ENCODE measurements at places on chromosomes 12 and 14.
A peak's percentile ranks its signal among the peaks of the same experiment; 100 is the strongest.

- no peak for DNase-seq
These were observed 566.9 kb downstream of the NRXN3 start for GRCh38 chr14:78737116-78737515.

DNA sequence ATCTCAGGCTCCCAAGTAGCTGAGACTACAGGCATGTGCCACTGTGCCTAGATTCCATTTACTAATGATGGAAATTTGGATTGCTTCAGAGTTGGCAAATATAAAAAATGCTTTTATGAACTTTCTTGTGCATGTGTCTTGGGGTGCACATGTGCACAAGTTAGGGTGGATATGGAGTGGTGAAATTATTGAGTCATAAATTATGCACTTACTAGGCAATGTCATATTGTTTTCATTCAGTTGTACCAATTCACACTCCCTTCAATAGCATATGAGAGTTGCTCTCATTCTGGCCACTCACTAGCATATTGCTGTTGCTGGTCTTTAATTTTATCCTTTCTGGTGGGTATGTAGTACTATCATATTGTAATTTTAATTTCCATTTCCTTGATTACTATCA, 45.7 kb upstream of the KRAS start:
- no peak for DNase-seq

GRCh38 chr14:20441461-20441860, 5.5 kb upstream of the KLHL33 start:
- DNase-seq, result no peak

- DNase-seq, result peak; percentile 39
These were observed 3.0 kb downstream of the ADGRD1 start for GRCh38 chr12:130956456-130957303.

- no peak for DNase-seq
These were observed 144.0 kb upstream of the KRR1 start for GRCh38 chr12:75655315-75655806.

DNA sequence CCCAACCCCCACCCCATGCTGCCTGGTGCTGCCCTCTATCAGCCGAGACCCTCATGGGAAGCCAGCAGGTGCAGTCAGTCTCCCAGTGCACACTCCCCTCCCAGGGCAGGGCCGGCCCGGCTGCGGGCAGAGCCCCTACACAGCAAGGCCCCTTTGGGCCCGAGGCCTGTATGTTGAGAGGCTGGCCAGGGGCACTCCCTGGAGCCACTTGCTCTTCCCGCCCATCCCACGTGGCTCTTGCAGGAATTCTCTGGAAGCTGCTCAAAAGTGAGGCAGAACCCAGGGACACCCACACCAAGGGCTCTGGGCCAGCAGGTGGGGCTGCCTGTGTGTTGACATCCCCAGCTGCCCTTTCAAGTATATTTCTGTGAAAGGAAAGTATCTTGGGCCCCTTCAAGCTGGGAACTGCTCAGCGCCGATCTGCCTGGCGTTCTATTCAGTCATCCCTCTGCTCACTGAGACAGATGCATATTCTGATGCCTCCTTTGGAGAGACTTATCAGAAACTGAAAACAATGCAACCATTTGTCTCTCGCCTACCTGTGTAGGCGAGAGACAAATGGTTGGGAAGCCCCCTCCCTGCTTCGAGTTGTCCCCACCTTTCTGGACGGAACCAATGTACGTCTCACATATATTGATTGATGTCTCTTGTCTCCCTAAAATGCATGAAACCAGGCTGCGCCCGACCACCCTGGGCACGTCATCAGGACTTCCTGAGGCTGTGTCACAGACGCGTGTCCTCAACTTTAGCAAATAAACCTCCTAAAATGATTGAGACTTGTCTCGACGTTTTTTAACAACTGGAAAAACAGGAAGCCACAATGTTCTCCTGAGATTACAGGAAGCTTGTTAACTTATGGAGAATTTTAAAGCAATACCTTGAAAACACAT, 6.0 kb downstream of the GPR132 start:
- peak; percentile 90 for DNase-seq

- no peak for DNase-seq
These were observed 1505.3 kb downstream of the AACS start for GRCh38 chr12:126570566-126570965.

GRCh38 chr14:56135001-56135400, 16.8 kb downstream of the PELI2 start:
- no peak for DNase-seq

DNA sequence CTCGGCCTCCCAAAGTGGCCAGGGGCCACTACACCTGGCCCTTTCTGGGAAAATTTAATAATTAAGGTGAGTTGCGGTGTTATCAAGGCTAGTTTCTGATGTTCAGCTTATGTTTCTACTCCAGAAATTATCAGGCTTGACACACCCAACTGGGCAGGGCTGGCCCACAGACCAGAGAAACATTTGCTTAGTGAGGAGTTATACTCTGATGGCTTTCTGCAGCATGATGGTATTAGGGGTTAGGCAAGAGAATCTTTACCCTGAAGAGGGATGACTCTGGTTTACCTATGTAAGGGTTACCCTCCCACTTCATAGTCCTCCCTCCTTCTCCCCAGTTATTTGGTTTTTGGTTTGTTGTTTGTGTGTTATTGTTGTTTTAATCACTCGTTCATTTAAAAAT, 24.5 kb upstream of the HECTD1 start:
- DNase-seq, result no peak

DNA sequence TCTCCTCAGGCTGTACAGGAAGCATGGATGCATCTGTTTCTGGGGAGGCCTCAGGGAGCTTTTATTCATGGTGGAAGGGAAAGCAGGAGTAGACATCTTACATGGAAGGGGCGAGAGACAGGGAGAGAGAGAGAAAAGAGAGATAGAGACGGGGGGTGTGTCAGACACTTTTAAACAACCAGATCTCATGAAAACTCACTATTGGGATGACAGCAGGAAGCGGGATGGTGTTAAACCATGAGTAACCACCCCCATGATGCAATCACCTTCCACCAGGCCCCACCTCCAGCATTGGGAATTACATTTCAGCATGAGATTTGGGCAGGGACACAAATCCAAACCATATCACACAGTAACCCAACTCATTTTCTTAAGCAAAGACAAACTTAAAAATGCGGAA, 110.0 kb upstream of the EEA1 start:
- no peak for DNase-seq

DNA sequence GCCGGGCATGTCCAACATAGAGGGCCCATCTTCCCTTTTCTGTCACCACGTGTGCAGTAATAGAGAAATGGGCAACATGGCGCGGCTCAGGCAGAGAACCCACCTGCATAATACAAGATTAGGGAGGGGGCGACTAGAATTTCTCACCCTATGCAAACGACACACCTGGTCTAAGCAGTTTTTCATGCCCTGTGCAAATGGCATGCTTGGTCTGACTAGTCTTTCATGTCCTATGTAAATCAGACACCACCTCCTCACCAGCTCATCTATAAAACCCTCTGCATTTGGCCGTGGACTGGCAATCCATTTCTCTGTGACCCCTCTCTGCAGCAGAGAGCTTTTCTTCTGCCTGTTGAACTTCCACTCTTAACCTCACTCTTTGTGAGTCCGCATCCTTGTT, 180.2 kb upstream of the PZP start:
- DNase-seq, result no peak

- DNase-seq, result no peak
These were observed 172.2 kb downstream of the SNAPC1 start for GRCh38 chr14:61934385-61934784.

GRCh38 chr12:47851303-47851952, 31.7 kb upstream of the HDAC7 start:
- no peak for DNase-seq

- peak; percentile 25 for DNase-seq
These were observed 5.8 kb downstream of the NID2 start for GRCh38 chr14:52063052-52063462.

DNA sequence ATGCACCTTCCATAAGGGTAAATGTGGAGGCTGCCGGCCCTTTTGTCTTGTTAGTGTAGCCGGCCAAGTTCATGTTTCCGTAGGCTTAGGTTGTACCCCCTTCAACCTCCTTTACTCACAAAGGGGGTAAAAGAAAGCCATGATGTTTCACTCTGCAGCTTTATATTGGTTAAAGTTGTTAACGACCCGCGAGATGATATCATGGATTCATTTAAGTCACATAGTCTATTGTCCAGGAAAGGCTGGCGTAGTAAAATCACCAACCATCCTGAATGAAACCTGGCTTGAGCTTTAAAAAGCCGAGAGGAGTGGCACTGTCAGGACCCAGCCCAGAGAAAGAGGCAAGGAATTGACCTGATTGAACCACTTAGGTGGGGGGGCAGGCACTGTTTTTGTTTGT, 1.3 kb downstream of the UNG start:
- DNase-seq, result peak; percentile 24

DNA sequence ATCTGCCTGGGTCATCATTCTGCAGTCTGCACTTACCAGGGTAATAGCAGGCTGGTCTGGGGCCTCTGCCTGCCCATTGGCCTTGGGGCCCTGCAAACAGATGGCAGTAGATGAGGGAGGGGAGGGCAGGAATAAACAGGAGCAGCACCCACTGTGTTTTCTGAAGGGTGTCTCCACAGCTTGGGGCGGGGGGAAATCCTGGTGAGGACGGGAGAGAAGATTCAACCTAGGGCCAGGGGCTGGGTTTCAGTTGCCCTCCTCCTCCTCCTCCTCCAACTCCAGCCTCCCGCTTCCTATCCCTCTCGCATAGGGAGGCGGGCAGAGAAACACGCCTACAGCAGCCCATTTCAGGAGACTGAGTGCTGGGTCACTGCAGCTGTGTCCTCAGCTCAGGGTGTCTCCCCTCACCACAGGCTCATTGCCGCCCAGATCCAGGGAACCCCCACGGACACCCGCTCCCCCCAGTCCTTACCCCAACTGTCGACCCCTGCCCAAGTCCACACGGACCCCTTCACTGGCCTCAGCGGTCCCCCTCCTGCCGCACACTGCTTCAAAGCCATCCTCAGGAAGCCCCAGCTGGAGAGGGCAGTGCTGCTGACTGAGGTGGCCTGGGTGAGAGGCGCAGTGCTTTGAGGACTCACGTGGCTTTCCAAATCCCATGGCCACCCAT, 9.1 kb upstream of the KRT80 start:
- peak; percentile 74 for DNase-seq

GRCh38 chr12:98745578-98746391, 100.7 kb downstream of the APAF1 start:
- peak; percentile 48 for DNase-seq

GRCh38 chr12:71799106-71799505, 40.5 kb upstream of the TBC1D15 start:
- DNase-seq, result no peak

DNA sequence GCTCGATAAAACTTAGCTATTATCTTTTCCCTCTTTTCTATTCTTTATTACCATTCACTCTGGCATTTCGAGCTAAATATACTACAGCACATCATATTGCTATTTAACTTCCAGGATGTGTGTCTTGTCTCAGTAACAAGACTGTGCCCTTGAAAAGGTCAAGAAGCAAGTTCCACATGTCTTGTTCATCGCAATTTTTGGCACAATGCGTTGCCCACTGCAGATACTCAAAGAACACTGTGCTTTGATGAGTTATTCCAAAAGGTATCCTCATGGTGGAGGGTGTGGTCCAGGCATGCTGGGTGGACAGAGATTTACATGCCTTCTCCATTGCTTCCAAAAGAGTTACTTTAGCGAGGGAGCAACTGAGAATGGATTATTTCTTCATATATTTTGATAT, 6.6 kb downstream of the E2F7 start:
- DNase-seq, result no peak

- no peak for DNase-seq
These were observed 32.0 kb downstream of the ARF6 start for GRCh38 chr14:49924852-49925251.

DNA sequence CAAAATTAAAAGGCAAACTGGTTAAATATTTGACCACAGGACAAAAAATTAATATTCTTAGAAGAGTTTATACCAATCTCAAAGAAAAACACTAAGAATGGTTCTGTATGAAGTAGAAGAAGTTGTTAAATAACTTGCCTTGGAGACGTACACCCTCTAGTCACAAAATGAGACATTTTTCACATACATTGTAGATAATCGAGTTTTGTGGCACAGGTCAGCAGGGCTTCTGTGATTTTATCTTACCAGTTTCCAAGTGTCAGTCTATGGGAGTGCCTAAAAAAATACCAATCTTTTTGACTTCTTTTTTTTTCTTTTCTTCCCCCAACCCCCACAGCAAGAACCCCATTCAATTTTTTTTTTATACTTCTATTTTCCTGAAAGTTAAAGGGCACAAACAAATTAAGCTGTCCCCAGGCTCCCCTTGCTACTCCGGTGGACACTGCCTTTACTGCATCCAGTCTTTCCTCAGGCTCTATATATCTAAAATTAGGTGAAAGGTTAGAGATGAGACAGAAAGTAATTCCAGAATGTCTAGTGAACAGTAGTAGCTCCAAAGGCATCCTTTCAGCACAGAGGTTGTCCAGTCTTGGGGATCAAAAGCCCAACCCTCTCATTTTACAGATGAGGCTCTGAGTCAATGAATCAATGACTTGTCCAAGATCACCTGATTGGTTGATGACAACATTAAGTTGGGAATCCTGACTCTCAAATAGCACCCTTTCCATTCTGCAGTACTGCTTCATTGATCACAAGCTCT, 6.2 kb downstream of the LIMA1 start:
- no peak for DNase-seq

DNA sequence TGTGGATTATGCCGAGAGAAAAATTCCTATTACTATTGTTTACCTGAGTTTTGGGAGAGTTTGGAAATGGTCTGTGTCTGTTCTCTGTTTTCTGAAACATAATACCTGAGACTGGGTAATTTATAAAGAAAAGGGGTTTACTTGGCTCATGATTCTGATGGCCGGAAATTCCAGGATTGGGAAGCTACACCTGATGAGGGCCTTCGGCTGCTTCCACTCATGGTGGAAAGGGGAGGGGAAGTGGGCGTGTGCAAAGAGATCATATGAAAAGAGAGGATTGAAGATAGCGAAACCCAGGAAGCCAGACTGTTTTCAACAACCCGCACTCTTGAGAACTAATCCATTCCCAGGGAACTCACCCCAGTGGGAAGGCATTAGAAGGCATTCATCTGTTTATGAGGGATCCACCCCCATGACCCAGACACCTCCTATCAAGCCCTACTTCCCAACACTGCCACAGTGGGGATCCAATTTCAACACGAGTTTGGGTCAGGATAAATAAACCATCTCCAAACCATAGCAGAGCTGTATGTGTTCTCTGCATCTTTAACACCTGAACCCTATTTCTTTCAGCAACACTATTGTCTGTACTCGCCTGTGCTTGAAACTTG, 51.1 kb downstream of the APAF1 start:
- DNase-seq, result peak; percentile 44

- no peak for DNase-seq
These were observed 999.7 kb upstream of the SEL1L start for GRCh38 chr14:82533351-82533750.

DNA sequence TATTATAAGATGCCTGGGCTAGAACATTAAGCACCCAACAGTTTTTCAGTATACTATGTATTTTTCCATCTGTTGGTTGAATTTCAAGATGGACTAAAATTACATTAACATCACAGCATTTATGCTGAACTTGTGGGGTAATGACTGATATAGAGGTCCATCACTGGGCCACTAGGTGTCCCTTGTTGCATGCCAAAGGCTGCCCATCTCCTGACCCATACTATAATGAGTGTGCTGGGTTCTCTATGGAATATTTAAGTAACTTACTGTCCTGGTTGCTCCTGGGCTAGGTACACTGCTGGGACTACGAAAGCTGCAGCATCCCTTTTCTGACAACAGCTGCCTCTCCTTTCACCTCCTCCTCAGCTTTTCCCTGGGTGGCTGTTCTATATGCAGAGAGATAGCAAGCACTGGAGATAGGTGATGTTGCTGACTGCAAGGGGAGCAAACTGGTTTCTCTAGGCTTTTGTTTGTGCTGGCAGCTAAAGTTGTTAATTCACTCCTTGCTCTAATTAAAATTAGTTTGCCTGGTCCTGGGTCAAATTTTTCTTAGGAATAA, 138.6 kb upstream of the TRHDE start:
- peak; percentile 22 for DNase-seq

GRCh38 chr12:28993720-28994119, 155.4 kb upstream of the FAR2 start:
- DNase-seq, result no peak
